GM12878 (cell line): ENCODE measurements at places on chromosomes 6 and 20. TPM values are rescaled to one million over a fixed set of nuclear protein-coding genes. Genes with fewer than 3 reads are reported as not detected.

- H3K4me1 ChIP-seq, result peaks cover 46% of the 10 kb centered on the region
- peak; percentile 62 for DNase-seq
- H3K36me3 ChIP-seq, result no peaks in the 10 kb centered on the region
- no peaks in the 10 kb centered on the region for H3K27me3 ChIP-seq
- peak overlapping the region; percentile 55 for H3K27ac ChIP-seq
Measured at GRCh38 chr6:106125925-106126435, 39.8 kb downstream of the PRDM1 start.

- no peak overlapping the region for H3K27ac ChIP-seq
- no peaks in the 10 kb centered on the region for H3K36me3 ChIP-seq
- DNase-seq, result no peak
- H3K4me3 ChIP-seq, result no peak overlapping the region
Measured at GRCh38 chr20:45987108-45987780, 15.2 kb upstream of the ZNF335 start.

DAAM2 gene
- total RNA-seq, result 0.05 TPM in 1 of 2 replicates, not detected in the other

DNA sequence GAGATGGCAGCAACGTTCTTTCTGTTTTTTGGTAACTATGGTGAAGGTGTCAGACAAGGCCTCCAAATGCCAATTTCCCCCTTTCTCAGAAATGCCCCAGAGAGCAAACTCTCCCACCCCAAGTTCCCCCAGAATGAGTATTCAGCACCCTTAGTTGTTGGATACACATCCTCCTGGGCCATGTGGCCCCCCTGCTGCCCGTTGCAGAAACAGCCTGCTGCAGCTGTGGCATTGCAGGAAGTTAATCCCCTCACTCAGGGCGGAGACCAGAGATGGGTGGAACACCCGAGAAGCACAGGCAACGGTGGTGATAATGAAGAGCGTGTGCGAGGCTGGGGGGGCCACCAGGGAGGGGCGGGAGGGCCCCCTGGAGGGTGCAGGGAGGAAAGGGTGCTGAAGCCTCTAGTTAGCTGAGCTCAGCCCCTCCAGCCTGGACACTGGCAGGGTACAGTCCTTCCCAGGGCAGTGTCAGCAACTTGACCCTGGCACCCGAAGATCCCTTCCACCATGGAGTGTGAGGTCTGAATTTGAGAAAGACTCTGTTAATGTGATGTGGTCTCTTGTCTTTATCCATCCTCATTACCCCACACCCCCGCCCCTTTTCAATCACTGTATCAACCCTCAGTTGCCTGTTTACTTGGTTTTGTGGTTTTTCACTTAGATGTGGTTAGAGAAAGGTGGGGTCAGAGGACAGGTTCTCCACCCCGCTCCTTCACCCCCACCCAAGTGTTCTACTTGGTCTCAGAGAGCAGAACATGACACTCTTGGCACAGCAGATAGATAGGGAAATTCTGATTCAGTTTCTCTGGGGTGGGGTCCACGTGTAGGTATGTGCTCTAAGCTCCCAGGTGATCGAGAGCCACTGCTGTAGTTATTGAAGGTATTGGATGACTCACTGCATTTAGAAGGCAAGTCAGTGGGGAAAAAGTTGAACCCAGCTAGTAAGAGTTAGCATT is 208.8 kb upstream of the SUPT3H start:
- no peak overlapping the region for H3K27ac ChIP-seq
- H3K27me3 ChIP-seq, result no peaks in the 10 kb centered on the region; the same call in 1 of the 2 replicates
- no peak overlapping the region for H3K4me3 ChIP-seq
- no peak for DNase-seq

GRCh38 chr20:44658810-44659209 is 7.3 kb upstream of the ADA start:
- no peak overlapping the region for H3K4me3 ChIP-seq
- no peak for DNase-seq
- H3K27ac ChIP-seq, result no peak overlapping the region
- H3K27me3 ChIP-seq, result no peaks in the 10 kb centered on the region
- no peaks in the 10 kb centered on the region; the same call in 1 of the 2 replicates for H3K4me1 ChIP-seq

THBD gene
- total RNA-seq, result 0.05 TPM in 1 of 2 replicates, not detected in the other

OVOL2 gene
- total RNA-seq, result not detected in 2 replicates

DNA sequence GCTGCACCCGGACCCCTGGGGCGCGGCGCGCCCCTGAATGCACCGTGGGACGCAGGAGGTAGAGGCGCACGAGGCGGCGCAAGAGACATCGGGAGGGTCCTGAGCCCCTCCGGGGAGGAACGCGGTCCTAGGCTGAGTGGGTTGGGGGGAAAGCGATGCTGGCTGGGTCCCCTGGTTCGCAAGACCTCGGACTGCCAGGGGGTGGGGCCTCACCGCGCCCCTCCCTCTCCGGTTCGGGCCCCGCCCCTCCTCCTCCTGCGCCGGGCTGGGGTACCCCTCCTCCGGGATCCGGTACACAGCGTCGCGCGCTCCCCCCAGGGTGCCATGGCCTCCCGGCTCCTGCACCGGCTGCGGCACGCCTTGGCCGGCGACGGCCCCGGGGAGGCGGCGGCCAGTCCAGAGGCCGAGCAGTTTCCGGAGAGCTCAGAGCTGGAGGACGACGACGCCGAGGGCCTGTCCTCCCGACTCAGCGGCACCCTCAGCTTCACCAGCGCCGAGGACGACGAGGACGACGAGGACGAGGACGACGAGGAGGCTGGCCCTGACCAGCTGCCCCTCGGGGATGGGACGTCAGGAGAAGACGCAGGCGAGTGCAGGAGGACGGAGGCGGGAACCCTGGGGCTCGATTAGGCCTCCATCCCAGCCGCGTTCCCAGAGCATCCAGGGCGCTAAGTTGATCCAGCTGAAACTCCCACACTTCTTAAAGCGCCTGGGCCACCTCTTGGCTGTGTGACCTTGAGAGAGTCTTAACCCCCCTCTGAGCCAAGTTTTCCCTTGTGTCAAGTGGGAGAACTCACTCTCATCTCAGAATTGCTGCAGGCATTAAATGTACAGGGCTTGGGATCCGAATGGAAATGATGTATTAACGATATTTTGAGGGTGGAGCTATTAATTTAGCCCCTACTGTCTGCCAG is 541 bp downstream of the SNX21 start:
- H3K4me1 ChIP-seq, result peaks cover 3% of the 10 kb centered on the region
- DNase-seq, result no peak
- H3K27ac ChIP-seq, result no peak overlapping the region
- H3K36me3 ChIP-seq, result no peaks in the 10 kb centered on the region
- H3K27me3 ChIP-seq, result no peaks in the 10 kb centered on the region

OOEP gene
- not detected in 2 replicates for total RNA-seq
